Stimulated activated CD4-positive, alpha-beta T cell treated with anti-CD3 and anti-CD28 coated beads, Interleukin-12 subunit alpha, Interleukin-12 subunit beta, amount 100 ng/mL, for 24 hours (primary cell): ENCODE measurements at places on chromosomes 3 and 15.

GRCh38 chr3:64057231-64057630, 33.9 kb upstream of the PSMD6 start:
- no peak for DNase-seq

- no peak for DNase-seq
Measured at GRCh38 chr3:55819005-55819404, 331.9 kb upstream of the WNT5A start.

DNA sequence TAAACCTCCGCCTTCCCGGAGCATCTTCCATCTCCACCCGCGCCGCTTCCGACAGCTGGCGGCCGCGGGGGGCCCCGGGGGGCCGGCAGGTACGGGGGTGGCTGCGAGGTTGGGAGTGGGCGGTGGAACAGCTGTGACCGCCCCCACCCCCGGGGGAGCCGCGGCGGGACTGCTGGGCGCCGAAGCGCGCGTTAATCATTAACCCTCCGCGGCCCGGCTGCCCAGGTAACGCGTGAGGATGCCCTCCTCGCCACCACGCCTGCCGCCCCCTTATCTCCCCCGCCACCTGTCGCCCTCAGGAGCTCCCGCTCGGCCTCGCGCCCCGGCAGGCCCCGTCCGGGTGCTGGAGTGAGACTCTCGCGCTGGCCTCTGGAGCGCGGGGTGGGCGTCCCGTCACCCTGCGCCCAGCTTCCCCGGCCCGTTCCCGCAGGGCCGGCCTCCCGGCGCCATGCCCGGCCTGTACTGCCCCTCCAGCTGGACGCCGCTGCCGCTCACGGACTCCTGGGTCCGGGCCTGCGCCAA, 757 bp downstream of the VWA5B2 start:
- no peak for DNase-seq

DNA sequence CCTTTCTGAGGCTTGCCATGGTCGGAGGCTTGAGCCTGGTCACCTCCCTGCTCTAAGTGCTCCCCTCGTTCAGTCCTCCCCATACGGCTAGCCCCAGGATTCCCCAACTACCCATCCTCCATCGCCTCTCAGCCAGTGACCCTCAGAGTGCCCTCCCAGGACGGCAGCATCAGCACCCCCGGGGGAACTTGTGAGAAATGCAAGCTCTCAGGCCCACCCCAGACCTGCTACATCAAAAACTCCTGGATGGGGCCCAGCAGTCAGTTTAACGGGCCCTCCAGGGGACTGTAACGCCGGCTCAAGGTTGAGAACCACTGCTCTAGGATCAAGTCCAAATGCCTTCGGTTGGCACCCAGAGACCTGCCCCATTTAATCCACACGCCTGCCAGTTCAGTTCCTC, 6.9 kb downstream of the ADAMTS17 start:
- no peak for DNase-seq

DNA sequence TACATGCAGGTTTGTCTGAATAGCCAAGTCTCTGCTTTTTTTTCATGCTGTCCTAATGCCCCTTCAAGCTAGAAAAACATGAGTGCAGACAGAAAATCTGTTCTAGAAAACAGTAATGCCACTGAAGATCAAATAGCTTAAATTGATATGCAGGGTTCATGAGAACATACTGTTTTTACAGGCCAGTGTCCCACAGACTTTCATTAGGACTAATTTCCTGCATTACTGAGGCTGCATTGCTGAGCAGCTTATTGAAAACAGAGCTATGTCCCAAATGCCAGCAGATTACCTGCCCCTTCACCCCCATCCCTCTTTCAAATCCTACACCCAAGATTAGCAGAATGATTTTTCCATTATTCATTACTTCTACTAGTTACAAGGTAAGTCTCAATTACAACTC, 665 bp downstream of the TM4SF18 start:
- DNase-seq, result no peak

GRCh38 chr3:127593178-127593577, 2.6 kb upstream of the TPRA1 start:
- DNase-seq, result no peak

DNA sequence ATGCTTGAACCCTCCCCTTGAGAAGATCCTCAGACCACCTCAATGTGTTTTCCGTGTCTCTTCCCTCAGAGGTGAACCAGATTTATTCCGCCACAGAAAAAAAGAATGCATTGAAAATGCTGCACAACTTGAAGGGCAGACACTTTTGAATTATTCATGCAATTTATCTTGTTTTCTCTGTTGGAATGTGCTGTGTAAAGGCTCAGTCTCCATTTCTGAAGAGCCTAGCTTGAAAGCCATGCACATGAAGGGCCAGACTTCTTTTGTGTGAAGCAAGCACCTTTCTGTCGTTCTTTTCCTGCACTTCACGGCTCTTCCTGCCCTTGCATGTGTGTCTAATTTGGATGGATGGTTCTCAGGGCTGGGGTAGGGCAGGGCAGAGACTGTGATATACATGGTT, 79.0 kb upstream of the ATP13A5 start:
- DNase-seq, result no peak
